Choroid plexus epithelial cell (primary cell): ENCODE measurements at places on chromosomes 13 and 19.

- no peak for DNase-seq
These were observed 24.9 kb downstream of the RCN3 start for GRCh38 chr19:49552749-49553148.

DNA sequence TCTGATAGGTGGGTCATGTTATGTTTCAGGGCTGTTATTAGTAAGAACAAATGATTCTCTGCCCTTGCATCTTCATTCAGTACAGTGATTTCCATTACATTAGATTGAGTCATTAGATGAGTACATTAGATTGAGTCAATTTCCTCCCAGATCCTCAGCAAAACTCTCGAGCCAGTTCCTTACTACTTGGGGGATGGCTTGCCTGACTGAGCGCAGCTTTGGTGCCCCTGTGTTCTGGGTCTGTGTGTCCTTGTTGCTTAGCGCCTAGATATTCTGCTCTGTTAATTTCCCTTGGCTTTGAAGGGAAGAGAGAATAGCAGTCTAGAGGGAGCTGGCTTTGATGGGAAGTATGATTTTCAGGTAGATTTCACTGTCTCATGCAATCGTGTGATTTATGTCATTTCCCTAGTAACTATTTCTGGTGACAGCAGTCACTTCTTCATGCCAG, 19.1 kb upstream of the SCEL start:
- DNase-seq: peak; percentile 51

- no peak for DNase-seq
These were observed 2748.8 kb upstream of the PCDH20 start for GRCh38 chr13:64164435-64164834.

DNA sequence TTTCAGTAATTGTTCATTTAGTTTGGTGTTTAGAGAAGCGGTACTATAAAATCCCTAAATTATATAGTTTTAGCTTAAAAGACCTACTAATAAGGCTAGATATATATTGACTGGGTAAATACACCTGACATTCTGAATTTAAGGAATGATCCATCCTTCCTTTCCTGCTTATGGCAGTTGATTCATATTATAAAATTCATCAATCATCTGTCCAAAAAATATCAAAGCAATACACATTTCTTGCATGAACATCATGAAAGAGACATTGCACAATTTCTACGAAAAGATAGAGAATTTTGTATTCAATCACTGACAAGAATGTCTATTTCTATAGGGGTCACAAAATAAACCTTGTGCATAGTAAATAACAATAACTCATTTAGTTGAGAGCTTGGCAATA, 514.9 kb downstream of the SLITRK6 start:
- no peak for DNase-seq

DNA sequence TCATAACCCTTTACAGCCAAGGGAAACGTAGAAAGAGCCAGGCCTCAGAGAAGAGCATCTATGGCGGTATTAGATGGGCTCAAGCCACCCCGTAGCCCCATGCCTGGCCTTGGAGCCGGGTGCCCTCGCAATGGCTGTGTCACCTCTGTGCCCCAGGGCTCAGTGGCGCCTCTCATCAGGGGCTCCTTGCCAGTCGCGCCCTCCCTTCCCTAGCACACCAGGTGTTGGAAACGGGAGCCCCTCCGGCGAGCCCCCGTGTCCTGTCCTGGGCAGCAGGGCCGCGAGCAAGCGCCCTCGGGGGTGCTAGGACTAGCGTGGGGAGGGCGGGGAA, 453 bp downstream of the ZNF256 start:
- no peak for DNase-seq

GRCh38 chr19:48696353-48697010, 711 bp downstream of the FUT2 start:
- no peak for DNase-seq

DNA sequence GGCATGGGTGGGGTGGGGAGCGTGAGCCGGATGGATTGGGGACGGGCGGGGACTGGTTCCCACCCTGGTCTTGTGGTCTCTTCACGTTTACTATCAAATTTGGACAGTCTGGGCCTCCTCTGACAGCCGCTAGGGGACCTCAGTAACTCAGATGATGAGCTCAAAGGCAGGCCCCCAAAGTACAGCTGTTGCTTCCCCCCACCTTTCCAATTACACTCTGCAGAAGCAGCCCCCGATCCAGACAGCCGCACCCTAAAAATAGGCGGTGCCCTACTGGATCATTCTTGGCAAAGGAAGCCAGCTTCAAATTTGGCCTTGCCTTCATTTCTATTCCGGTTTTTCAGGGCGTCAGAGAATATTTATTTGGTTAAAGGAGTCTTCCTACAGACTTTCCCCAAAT, 1.9 kb upstream of the FOXO1 start:
- DNase-seq: no peak
